ENCODE measurements at places on chromosomes 2 and 18.

DNA sequence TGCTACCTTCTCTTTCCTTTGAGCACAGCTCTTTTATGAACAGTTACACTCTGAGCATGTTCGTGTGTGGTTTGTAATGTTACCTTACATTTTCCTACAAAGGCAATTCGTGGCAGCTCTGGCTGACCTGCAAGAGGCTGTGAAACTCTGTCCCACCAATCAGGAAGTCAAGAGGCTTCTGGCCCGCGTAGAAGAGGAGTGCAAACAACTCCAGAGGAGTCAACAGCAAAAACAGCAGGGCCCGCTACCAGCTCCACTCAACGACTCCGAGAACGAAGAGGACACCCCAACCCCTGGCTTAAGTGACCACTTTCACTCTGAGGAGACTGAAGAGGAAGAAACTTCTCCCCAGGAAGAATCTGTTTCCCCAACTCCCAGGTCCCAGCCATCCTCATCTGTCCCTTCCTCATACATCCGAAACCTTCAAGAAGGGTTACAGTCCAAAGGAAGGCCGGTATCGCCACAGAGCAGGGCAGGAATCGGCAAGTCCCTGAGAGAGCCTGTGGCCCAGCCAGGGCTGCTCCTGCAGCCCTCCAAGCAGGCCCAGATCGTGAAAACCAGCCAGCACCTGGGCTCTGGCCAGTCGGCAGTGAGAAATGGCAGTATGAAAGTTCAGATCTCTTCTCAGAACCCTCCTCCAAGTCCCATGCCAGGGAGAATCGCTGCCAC lies 56.9 kb downstream of the WDSUB1 start:
- no peak for DNase-seq

DNA sequence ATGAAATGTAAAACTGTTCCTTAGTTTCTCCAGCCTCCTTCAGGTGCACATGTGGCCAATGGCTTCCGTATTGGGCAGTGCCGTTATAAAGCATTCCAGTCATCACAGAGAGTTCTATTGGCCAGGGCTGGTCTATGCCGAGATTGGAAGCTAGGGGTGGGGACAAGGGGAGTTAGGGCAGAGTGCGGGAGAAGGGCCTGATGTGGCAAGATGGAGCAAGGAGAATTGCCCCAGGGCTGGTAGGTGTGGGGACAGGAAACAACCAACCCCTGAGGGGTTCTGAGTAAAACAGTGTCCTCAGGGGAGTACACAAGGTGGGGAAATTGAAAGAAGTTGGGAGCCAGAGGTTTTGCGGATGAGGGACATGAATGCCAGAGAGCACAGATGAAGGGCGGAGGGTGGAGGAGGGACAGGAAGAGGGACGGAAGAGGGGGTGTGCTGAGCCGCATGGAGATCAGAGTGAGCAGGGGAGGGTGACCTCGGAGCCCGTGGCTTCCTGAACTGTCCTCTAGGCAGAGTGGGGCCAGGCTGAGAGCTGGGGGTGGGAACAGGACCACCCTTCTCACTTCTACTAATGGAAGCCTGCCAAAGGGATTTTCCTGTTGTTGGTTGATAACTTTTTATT lies 9.1 kb upstream of the ATP6V1C2 start:
- no peak for DNase-seq

DNA sequence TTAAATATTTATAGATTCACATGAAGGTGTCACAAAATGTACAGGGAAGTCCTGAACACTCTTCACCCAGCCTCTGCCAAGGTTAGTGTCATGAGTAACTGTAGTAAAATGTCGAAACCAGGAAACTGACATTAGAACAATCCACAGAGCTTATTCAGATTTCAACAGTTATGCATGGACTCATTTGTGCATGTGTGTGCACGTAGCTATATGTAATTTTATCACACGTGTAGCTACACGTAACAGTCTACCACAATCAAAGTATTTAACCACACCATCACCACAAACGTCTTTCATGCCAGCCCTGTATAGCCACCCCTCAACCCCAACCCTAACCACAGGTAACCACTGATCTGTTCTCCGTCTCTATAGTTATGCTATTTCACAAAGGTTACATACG lies 211.7 kb upstream of the REV1 start:
- no peak for DNase-seq

- no peak for DNase-seq
These were observed 27.7 kb upstream of the KDM3A start for GRCh38 chr2:86413296-86414094.

GRCh38 chr18:2891526-2892431 lies 45.0 kb downstream of the EMILIN2 start:
- DNase-seq = no peak

DNA sequence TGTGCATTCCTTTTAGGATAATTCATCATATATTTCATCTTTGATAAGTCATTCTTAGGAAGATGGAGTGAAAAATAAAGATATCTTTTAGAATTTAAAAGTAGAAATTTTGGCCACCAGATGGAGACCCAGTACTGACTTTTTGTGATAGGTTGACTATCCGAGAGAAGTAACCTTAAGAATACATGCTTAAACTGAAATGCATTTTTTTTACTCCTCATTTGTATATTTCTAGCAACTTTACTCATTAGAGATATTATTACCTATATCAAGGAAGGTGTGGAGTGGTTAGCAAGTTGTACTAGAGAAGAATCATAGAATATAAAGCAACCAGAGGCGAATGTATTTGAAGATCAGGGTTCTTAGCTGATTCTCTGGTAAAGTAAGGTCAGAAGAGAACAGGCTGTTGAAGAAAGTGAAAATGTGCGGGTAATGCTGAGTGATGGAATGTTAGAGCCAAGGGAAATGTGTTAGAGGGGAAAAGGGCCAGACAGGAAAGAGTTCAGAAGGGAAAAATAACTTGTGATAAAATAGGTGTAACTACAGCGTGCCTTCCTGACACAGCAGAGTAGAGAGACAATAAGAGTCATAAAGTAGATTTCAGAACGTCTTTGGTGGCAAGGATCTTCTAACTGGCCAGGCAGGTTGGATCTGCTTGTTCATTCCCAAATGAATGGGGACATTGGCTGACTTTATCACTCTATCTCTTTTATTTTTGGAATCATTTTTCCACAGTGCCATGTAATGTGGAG lies 52.3 kb downstream of the TDRD15 start:
- DNase-seq = no peak
